ENCODE measurements at places on chromosomes 5 and 9. TPM values are rescaled to one million over a fixed set of nuclear protein-coding genes. Genes with fewer than 3 reads are reported as not detected.

The FLT4 gene
- 0.20 TPM for total RNA-seq

The PTBP3 gene
- 28.3 TPM for total RNA-seq

The LCN1 gene
- not detected for total RNA-seq

The FAM174A gene
- total RNA-seq = 15.8 TPM

The CCDC112 gene
- 7.3 TPM for total RNA-seq

The STK32A gene
- 0.73 TPM for total RNA-seq
